GM03348 (cell line): ENCODE measurements at places on chromosomes 2 and 18.

- DNase-seq, result no peak
Observed at GRCh38 chr2:234770031-234770506, 181.7 kb upstream of the SH3BP4 start.

- DNase-seq, result no peak
Observed at GRCh38 chr2:207491956-207492355, 37.8 kb upstream of the CREB1 start.

GRCh38 chr2:185643434-185643833, 95.2 kb upstream of the FSIP2 start:
- no peak for DNase-seq

DNA sequence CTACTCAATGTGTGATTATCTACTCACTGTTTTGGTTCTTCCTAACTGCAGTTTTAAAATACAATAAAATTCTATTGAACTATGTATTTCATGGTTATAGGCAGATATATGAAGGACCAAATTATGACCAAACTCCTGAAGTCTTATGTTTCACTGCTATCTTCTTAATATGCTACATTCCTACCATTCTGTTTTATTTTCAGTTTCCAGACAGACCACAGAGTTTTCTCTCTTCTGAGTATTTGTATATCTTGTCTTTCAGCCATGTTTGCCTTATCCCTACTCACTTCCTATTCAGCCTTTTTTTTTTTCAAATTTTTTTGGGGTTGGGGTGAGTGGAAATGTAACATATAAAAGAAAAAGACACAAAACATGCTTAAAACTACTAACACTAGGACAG, 6.3 kb downstream of the RFTN2 start:
- no peak for DNase-seq

- DNase-seq, result no peak
Observed at GRCh38 chr2:189536830-189537229, 43.8 kb downstream of the SLC40A1 start.
